ENCODE measurements at places on chromosomes 12 and 14.

DNA sequence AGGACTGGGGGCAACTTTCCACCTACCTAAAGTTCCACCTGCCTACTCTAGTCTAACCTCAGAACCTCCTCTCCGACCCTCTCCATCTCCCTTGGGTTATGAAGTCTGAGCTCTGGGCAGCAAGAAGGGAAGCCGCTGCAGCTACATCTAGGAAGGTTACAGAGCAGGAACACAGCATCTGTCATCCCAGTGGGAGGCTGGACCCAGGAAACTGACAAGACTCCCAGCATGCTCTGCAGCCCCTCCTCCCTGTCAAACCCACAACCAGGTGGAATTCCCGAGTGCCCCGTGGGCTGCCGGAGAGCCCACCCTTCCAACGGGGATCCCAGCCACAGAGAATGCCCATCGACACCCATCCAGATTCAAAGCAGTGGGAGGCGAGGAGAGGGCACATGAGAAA, 2.1 kb downstream of the TESC start:
- no peak for DNase-seq

GRCh38 chr14:95389471-95390011, 69.8 kb upstream of the CLMN start:
- no peak for DNase-seq

DNA sequence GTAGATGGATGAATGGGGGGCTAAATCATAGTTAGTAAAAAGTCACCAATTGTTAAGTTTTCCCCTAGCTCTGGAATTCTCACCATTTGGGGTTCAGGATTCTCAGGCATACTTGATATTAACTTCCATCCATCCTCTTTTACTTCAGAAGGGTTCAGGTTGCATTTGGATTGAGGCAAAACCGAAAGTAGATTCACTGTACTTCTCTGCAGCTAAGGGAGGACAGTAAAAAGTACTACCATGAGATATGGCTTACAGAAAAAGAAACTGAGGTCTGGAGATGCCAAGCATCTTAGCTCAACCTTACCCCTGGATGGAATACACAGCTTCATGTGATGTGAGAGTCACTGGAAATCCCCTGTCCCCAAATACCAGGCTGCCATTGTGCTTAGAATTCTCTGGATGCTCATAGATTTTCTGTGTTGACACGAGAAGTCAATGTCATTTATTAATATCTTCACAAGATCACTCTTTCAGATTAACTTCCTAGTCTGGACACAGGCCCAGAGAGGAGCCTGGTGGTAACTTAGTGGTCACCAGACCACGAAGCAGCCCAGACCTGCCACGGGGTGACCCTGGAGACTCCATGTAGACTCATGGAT, 87.1 kb downstream of the SSPN start:
- DNase-seq, result no peak

GRCh38 chr12:126518596-126519200, 1453.5 kb downstream of the AACS start:
- DNase-seq, result no peak

DNA sequence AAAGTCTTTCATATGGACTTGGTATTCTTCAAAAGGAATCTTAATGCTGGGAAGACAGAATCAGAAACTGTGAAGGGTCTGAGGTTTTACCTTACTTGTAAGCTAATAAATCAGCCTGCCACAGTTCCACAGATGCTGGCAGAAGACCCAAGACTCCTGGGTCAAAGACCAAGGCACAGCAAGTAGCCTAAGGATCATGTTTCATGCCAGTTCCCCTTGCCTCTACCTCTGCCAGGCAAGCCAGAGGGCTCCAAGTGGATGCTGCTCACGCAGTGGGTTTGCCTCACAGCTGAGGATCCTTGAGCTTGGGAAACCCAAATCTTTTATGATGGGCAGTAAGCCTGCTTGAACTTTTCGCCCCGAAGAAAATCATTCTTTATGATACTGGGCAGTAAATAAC, 15.2 kb upstream of the RXYLT1 start:
- no peak for DNase-seq

- no peak for DNase-seq
Measured at GRCh38 chr12:87270919-87271318, 758.3 kb downstream of the C12orf50 start.

DNA sequence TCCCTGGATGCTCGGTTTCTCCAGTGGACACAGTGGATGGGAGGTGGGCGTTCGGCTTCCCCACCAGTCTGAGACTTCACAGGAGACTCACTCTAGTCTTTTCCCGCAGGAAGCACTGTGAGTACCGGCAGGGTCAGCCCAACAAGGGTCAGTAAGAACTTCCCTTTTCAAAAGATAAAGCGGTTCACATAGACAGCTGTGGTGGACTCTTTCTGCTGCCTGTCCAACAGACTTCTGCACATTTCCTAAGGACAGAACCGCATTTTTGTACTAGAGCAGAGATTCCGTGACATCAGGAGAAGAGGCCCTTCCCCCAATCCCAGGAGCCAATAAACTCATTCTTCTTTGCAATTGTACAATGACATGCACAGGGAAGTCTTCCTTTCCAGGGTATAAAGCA, 10.4 kb downstream of the LTBR start:
- no peak for DNase-seq

DNA sequence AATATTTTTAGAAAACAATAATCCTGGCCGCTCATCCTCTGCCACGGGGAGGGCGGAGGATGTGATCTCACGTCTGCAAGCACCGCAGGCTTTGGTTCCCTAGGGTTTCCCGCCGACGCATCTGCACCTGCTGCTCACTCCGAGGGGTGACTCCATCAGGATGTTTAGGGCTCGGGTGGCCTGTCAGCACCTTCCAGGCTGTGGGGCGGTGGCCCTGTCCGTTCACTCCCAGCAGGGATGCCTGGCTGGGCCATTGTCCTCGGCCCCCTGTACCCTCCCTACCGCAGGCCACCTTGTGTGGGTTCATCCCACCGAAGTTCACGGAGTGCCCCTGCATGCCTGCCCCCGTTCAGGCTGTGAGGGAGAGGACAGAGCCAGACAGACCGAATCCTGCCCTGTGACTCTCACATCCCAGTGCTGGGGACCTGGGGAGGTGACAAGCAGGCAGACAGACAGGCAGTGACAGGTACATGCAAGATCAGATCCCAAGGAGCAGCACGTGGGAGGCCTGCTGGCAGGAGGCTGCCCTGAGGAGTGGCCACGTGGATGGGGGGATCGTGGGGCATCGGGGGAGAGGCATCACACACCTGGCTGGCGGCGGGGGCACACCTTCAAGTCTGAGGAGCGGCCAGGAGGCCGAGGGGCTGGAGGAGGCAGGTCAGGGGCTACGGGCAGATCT, 112.6 kb downstream of the ADGRD1 start:
- no peak for DNase-seq

DNA sequence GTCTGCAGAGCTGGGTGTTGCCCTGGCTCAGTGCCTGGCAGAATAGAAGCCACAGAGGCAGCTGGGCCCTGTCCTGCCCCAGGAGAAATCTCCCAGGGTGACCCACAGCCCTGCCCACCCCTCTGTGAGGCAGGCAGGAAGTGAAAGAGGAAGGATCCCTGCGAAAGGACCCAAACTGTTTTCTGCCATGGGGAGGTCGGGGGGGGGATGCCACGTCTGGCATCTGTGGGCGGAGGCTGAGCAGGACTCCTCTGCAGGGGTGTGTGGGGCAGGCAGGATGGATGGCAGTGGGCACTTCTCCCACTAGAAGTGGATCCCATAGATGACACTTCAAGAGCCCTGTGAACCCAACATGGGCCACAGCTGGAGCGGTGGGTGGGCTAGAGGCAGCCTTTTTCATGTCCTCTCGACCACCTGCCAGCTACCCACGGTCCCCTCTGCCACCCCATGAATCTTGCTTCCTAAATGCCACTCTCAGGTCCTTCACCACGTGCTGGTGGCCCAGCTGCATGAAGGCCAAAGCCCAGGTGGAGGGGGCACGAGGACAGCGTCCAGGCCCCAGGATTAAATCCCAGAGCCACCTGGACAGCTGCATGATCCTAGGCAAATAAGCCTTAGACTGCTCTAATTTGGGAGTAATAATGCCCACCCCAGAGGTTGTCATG, 3.6 kb downstream of the PAPLN start:
- DNase-seq, result no peak

GRCh38 chr14:63991833-63992232, 139.0 kb downstream of the SYNE2 start:
- no peak for DNase-seq

GRCh38 chr12:32309811-32310736, 89.3 kb upstream of the FGD4 start:
- no peak for DNase-seq

DNA sequence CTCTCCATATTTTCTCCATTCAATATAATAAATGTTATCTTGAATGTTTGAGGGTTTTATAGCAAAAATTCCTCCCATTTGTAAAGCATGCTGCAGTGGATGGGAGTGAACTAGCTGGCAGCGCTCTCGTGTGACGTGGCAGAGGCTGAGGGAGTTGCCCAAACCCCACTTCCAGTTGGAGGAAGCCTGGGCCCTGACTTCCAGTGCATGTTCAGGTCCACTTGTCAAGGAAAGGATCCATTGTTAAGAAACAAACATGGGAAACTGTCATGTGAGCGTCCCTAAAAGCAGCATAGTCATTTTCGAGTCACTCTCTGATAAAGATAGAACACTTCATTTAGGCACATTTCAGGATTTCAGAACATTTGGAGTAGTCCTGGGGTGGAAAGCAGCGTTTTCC, 116.6 kb downstream of the SLC25A47 start:
- DNase-seq, result no peak

GRCh38 chr14:74516451-74517160, 23.0 kb downstream of the ISCA2 start:
- DNase-seq, result no peak

DNA sequence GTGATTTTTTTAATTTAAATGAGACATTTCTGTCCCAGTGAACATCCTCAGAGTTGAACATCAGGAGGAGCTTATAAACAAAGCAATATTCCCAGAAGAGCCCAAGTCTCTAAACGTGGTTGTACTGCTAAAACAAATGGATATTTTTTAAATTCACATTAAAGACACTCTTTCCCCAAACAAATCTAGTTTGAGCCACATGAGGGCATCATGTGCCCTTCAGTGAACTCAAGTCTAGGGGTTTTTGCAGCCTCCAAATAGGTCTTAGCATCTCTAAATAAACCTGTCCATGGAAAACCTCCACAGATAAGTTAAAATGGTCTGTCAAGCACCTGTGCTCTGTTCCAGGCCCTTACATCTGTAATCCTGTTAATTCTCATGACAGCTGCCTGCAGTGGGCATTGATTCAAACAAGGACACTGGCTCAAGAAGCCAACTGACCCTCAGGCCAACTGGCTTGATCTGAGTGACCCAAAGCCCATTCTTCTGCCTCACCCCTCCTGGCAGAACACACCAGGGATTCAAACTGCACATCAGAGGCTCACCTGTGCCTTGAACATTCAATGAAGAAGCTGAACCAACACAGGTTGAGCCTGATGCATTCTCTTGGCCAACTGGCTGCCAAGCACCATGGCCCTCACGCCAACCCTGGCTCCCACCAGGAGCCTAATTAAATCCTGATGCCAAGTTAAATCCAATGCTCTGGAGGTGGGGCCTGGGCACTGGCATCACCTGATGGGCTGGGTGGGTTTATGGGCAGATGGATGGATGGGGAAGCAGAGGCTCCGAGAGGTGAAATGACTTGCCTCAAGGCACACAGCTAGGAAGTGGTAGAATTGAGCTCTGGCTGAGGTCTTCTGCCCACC, 8.6 kb downstream of the ISCU start:
- no peak for DNase-seq

All from right renal pelvis (tissue), 4 donors.